ENCODE measurements at places on chromosomes 16 and 17.

GRCh38 chr17:2700491-2701141, 10.9 kb downstream of the CLUH start:
- DNase-seq: no peak

- DNase-seq: no peak
These were observed 6.9 kb upstream of the SLC7A6 start for GRCh38 chr16:68257251-68257905.

DNA sequence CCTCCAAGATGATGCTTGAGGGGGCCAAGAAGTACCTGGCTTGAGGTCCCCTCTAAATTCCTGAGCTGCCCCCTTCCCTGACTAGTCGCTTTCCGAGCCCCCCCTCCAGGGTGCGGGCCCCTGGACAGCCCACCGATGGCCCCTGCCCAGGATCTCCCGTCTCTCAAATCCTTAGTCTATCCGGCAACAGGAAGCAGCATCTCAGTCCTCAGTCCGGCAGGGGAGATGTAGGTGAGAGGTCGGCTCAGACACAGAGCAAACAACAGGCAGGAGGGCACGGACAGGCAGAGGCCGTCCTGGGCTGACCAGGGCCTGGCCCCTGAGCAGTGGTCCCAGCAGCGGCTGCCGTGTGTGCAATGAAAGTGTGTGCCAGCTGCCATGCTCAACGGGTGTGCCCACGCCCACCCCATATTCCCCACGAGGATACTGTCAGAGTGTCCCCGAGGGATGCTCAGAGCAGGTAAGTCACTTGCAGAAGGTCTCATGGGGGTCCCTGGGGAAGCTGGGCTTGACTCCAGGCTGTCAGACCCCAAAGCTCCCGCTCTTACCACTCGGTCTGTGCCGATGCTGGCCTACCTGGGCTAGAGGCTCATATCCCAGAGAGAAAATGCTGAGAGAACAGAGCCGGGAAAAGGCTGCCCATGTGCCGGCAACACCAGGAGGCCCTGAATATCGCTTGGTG, 7.2 kb downstream of the SLC43A2 start:
- no peak for DNase-seq

DNA sequence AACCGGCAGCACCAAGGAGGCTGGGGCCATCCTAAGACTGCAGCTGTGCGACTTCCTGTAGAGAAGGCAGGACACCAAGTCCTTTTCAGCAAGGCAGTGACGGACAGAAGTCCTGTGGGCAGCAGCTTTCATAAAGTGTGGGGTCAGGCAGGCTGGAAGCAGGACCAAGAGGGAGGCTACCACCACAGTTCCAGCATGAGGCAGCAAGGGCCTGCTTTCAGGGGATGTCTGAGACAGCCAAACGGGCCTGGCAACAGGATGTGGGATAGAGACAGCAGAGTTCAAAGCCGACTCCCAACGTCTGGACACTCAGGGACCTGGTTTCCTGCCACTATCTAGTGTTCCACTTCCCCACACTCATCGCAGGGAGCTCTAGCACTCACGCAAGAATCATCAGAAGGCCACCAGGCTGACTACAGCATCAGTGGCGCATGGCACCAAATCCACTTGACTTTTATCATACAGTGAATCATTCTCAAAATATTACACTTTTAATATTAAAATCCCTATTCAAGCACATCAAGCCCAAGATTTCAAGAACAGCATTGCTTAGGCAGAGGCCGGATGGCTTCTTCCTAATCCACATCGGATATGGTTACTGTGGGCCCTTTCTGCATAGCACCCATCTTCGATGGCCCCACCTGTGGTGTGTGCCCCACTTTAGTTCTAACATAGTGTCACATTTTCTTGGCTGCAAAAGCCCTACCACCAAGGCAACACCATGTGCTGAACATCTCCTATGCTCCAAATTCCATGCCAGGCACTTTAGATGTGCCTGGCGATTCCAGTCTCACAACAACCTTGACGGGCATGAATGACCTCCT, 5.2 kb downstream of the USP7 start:
- DNase-seq: no peak

DNA sequence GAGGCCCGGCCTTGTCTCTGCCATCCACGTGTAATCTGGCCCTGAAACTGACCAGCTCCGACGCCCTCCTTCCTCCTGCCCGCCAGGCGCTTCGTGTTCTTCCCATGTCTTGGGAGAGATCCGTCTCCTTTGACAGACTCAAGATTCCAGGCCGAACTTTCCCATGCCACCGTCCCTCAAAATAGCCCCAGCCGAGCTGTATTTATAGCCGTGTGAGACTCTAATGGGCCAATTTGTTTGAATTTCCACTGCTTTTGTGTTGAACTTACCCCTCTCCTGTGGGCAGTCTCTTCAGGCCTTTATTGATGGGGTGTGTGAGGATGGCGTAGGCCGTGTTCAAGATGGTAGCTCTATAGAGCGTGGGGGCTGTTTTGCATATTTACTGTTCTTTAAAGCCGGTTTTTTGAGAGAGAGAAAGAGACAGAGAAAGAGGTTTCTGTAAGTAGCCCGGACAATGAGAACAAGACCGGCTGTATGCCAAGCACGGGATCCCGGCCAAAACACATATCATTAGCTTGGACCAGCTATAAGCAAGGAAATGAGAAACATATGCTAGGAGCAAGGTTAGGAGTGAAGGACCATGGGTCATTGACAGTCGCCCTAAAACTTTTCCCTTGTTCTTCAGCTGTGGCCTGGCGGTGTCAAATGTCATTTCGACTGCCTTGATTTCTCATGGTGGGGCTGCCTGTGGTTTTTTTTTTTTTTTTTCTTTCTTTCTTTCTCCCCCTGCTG, 124.5 kb upstream of the ZFHX3 start:
- no peak for DNase-seq

DNA sequence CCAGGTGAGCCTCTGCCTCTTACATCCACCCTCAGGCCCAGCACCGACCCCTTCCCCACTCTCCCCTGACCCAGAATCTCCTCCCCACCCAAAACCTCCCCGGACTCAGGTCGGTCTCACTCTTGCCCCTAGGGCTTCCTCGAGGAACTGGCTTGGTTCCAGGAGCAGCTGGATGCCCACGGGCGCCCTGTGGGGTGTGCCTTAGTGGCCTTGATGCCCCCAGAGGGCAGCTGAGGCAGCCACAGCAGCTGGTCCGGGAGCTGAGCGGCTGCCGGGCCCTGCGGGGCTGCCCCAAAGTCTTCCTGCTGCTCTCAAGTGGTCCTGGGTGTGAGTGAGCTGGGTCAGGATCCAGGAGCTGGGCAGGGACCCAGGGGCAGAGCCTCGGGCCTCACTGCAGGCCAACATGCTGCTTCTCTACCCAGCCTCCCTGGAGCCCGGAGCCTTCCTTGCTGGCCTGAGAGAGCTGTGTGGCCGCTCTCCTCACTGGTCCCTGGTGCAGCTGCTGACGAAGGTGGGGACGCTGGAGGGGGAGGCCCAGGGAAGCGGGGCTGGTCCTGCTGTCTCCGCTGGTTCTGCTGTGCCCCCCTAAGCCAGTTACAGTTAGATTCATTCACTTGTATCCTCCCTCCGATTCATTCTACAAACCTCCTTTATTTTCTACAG, 9.6 kb downstream of the ZNF213 start:
- no peak for DNase-seq

DNA sequence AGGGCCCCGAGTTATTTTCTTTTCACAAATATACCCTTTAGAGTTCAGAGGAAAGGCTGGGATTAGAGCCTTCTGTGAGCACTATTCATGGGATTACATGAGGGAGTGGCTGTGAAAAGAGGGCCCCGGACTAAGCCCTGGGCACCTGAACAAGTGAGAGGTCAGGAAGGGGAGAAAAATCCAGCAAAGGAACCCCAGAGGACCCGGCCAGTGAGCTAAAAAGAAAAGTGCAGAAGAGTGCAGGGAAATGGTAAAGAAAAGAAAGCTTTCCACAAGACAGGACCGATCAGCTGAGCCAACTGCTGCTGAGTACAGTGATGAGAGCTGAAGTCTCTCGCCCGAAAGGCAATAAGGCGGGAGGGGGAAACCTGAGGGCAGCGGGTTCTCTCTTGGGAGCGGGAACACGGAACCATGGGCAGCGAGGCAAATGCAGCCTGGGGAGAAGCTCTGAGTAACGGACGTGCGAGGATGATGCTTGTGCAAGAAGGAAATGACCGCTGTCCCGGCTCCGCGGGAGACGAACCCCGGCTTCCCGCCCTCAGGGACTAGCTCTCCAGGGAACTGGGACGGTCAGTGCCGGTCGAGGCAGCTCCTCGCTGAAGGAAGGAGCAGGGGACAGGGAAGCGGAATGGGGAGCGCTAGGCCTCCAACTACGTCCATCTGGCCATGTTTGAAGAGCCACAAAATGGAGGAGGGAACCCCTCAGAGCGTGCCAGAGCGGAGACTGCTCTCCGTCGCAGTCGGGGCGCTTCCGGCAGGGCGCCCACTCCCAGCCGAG, 665 bp upstream of the ALDH3A2 start:
- peak; percentile 2 for DNase-seq

GRCh38 chr17:57396511-57396921, 140.2 kb downstream of the MSI2 start:
- DNase-seq: no peak

DNA sequence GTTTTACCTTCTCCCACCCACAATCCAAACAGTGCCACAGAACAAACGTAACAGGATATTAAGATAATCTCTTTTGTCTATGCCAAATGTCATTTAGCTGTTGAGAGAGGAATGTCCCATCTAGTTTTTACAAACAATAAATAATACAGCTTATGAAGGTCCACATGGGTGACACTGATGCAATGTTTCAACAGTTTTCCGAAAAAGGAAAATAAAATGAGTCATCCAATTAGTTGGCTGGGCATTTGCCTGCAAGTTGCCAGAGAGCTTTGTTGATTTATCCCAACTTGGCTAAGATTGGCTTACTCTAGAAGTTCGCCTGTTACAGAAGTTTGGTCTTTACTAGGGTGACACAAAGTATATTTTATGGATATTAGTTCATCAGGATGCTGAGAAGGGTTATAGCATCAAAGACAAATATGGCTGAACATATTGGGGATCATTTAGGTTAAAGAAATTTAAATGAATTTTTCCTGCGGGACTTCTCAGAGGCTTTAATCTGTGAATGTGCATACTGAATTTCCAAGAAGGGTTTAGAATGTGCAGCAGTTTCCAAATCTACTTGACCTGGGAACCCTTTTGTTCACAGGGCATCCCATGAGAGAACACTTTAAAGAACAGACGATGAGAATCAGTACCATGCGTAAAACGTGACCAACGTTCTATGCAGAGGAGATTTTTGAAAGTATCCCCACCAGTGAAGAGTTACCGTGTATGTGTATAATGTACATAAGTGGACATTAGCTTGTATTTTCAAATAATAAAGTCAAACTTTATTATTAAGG, 73.1 kb downstream of the CDH13 start:
- DNase-seq: no peak

- no peak for DNase-seq
These were observed 24.0 kb upstream of the SSTR5 start for GRCh38 chr16:1048442-1049112.

DNA sequence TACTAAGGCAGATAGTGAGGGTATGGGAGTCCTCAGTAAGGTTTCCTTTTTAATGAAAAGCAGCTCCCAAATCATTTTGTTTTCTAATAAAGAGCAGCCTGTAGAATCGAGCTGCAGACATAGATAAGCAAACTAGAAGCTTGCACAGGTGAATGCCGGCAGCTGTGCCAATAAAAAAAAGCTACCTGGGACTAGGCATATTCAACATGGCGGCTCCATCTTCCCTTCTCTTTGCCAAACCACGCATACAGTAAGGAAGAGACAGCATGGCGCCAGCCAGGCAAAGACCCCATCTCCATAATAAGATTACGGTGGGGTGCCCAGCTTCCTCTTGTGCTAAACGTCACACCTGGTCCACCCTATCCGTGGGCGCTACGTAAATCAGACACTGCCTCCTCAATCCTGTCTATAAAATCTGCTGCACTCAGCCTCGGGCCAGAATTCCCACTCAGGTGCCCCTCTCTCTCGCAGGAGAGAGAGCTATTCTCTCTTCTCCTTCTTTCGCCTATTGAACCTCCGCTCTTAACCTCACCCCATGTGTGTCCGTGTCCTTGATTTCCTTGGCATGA, 92.7 kb upstream of the FA2H start:
- no peak for DNase-seq

GRCh38 chr16:77956231-77956630, 66.1 kb upstream of the CLEC3A start:
- no peak for DNase-seq

GRCh38 chr16:26177438-26177837, 485.7 kb downstream of the HS3ST4 start:
- no peak for DNase-seq

DNA sequence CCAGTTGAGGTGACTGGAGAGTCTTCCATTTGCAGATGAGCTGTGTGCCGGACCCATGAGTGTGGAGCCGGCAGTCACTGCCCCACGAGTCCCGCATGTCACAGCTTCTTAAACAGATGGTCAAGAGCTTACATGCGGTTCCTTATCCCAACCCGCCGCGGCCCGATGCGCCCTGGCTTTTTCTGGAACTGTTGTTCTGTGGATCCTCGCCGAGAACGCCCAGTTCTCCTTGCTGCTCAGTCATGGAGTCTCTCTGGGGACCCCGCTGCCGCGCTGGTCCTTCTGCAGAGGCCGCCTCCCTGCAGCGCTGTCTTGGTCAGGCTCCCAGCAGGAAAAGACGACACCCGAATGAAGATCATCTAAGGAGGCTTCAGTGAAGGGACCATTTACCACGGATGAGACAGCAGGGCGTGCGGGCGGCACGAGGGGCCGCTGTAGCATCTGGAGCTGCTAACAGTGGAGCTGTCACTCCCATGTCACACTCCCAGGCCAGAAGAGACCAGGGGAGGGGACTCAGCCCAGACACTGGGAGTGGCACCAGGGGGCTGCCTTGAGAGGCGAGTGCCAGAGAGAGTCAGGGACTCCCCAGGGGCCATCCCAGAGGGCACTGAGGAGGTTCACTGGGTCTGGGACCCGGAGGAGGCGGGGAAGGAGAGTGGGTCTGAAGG, 10.8 kb upstream of the LGALS3BP start:
- no peak for DNase-seq

DNA sequence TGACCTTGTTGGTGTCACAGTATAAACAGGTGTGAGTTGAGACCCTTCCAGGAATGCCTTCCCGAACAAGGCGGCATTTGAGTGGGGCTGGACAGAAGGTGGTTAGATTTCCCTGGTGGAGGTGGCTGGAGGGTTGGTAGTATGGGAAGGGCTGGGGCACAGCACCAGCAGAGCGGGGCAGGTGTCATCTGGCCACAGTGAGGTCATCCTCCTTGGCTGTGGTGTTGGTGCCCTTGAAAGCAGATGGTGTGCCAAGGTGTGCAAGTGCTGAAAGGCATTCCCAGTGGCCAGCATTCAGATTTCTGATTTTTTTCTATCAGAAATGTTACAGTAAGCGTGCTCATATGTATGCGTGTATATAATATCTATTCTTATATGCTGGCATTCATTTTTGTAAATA, 126.6 kb downstream of the LAT start:
- DNase-seq: no peak

- DNase-seq: no peak
These were observed 80.6 kb downstream of the CA4 start for GRCh38 chr17:60230358-60230757.
